PC-9 (cell line): ENCODE measurements at places on chromosomes 7 and 10. TPM values are rescaled to one million over a fixed set of nuclear protein-coding genes. Genes with fewer than 3 reads are reported as not detected.

The CTNNA3 gene
- not detected in 2 replicates for total RNA-seq

DNA sequence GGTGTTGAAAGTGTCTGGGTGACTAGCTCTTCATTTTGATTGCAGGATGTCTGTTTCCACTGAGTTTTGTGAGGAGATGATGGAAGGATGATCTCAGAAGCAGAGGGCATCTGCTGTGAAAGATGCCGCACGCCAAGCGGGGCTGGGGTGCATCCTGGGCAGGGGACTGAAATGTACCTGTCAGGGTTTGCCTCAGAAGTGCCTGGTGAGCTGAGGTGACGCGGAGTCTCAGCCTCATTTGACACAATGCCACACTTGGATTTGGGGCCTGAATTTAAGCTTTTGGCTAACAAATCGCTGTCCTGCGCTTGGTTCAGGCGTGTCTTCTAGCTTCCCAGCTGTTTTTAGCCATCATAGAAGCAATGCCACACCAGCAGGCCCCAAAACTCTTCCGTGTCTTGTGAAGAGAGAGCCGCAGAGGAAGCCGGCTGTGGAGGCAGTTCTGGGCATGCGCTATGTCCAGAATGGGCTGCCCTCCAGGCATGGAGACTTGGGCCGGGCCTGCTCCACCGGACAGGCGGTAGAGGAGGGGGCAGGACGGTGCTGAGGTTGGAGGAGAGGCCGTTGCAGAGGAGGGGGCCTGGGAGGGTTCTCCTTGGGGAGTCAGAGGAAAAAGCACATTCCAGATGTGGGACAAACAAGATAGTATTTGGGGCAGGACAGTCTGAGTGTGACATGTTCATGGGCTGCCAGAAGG is 31.2 kb downstream of the WDR86 start:
- DNase-seq = no peak

- DNase-seq = no peak
Measured at GRCh38 chr7:20269726-20270125, 52.5 kb upstream of the MACC1 start.

DNA sequence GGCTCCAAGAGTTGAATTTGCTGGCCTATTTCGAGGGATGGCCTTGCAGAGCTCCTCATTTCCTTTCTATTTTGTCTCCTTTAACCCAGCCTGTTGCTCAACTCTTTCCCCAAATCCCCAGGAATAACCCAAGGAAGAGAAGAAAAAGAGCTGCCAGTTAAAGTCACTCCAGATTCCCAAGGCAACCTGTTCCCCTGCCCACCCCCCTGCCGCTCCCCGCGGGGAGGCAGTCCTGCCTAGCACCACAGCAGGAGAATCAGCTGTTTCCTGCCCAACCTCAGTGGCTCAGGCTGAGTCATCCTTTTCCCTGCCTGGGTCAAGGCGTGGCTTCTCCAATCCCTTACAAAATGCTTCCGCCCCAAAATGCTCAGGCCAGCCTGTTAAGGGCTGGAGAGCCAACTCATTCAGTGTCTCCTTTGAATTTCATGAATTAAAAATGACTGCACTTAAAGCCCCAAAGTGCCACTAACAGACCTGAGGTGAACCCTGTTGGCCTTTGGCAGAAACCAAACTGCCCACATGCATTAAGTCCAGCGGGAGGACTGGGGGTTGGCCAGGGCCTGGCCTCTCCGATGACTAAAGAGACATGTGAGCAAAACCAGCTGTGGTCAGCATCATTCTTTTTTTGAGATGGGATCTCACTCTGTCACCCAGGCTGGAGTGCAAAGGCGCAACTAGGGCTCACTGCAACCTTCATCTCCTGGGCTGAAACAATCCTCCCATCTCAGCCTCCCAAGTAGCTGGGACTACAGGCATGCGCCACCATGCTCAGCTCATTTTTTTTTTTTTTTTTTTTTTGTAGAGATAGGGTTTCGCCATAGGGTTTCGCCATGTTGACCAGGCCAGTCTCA is 83.2 kb upstream of the KIF5B start:
- DNase-seq = peak; percentile 86

DNA sequence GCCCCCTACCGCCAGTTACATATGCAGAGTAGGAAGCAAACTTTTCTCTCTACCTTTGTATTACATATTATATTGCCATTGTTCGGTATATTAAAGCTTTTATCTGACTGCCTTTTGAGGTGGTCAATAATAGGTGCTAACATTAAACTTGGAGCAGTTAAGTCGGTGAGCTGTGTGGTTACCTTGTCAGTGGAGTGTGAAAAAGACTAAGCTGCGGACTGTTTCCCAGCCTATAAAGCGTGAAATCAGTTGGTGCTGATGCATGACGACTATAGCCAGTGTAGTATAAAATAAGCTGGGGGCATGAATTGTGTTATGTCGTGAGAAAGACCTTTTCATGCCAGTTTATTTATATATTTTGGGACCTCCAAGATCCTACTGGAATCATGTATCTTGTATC is 33.7 kb downstream of the R3HCC1L start:
- DNase-seq = no peak

- no peak for DNase-seq
Measured at GRCh38 chr10:132166216-132166950, 20.4 kb upstream of the DPYSL4 start.

- peak; percentile 90 for DNase-seq
Measured at GRCh38 chr7:1883031-1883761, 213.1 kb downstream of the ELFN1 start.

The ACTL6B gene
- total RNA-seq = not detected in 2 replicates

GRCh38 chr10:65818990-65819389 is 1106.8 kb upstream of the LRRTM3 start:
- DNase-seq = no peak

DNA sequence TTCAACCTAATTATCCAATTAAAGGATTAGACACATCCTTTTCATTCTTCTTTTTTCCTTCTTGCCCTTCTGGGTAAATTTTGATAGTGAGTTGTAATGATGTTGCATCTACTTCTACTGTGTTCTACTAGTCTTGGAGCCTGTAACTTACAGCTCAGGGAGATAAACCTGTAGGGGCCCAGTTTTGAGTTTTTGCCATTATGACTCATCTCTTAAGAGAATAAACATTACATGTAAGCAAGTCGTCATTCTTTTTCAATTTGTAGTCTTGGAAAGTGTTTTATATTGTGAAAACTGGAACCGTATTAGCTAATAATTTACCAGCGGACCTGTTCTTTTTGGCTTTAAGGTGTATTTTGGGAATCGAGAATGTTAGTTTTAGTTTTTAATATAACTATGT is 89.7 kb upstream of the RPA3 start:
- no peak for DNase-seq

The HECW1 gene
- 0.48 and 2.7 TPM in 2 replicates for total RNA-seq

DNA sequence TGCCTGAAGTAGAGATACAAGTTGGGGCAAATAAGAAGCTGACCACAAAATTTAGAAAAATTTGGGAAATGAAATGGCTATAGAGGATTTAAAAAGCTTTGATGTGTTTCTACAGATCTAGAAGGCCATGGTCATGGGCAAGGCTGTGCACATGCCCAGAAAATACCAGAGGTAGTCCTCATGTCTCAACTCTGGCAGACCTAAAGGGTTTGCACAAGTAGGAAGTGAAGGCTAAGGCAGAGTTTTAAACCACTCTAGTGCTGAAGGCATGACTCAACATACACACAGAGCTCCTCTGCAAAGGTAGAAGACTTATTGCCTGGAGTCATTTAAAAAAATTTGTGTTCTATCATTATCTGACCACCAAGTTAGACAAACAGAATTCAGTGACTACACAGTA is 364.6 kb downstream of the CCSER2 start:
- no peak for DNase-seq

GRCh38 chr7:85765698-85766298 is 578.9 kb upstream of the SEMA3D start:
- no peak for DNase-seq

- DNase-seq = no peak
Measured at GRCh38 chr7:49866076-49866735, 92.8 kb downstream of the VWC2 start.

GRCh38 chr10:83926606-83927005 is 212.7 kb upstream of the GHITM start:
- no peak for DNase-seq

DNA sequence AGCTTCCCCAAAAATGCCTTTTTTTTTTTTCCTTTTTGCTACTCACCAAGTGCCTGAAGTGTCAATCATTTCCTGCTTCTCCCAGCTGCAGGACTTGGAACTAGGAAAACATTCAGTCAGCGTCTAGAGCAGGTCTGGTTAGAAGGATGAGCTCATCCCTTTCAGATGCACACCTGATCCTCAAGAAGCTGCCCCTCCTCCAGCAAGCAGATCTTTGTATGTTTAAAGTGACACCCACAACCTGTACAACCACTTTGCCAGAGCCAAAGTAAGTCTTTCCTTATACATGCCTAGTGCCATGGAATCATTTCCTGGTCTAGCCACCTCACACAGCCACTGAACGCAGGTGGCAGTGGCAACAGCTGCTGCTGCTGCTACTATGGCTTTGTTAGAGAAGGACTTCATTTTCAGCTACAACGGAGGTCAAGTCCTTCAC is 10.4 kb upstream of the USP54 start:
- DNase-seq = peak; percentile 86

The PTF1A gene
- total RNA-seq = not detected in 2 replicates

DNA sequence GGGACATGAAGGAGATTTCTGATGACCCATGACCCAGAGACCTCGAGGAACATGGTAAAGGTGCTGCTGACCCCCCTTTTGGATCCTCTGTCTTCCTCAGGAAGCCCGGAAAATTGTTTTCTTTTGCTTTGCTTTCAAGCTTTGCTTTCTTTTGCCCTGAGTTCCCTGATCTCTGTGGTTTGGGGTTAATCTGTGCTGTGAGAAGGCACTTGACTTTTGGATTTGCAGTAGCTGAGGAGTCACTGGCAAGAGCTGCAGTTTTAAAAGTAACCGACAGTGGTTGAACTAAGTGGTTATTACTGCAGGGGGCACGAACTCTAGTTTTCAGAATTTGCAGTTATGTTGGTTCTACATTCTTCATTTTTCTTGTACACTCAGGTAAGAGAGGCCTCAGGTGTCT is 53.0 kb downstream of the PDZD8 start:
- no peak for DNase-seq

The PALD1 gene
- total RNA-seq = 5.2 and 7.5 TPM in 2 replicates

DNA sequence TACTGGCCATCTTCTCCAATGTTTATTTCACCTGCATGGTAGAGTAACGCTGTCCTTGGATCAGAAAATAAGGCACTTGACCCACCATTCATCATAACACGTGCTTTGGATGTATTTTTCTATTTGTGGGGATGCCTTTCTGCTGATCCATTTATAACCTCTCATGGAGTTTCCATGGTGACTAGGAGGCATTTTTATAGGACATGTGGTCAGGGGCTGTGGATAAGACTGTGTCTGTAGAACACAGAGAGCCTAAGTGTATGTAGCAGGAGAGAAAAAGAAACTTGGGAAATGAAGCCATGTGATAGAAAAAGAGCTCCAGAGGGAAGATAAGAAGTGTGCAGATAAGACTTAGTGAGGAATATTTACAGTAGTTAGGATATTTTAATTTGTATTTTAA is 184.2 kb downstream of the POU6F2 start:
- no peak for DNase-seq

DNA sequence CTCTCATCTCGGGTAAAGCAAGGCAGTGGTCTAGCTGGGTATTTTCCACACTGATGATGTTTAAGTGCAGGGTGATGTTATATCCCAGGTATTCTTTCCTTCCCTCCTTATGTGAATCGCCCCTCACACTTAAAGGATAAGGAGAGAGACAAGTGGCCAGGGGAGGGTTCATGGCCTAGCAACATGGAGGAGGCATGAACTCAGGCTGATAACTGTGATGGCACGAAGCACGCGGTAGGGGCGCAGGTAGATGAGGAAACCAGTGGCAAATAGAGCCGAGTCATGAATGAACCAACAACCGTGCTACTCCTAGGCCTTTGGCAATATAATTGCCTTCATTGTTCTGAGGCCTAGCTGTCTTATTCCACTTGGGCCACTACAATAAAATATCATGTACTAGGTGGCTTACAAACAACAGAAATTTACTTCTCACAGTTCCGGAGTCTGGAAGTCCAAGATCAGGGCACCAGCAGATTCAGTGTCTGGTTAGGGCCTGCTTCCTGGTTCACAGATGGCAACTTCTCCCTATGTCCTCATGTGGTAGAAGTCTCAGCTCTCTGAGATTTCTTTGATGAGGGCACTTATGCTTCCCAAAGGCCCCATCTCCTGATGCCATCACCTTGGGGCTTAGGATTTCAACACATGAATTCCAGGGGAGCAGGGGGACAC is 56.0 kb upstream of the PIK3CG start:
- DNase-seq = no peak

The KIF11 gene
- total RNA-seq = 21.7 and 35.7 TPM in 2 replicates

The KCNIP2 gene
- total RNA-seq = 4.0 and 5.1 TPM in 2 replicates

DNA sequence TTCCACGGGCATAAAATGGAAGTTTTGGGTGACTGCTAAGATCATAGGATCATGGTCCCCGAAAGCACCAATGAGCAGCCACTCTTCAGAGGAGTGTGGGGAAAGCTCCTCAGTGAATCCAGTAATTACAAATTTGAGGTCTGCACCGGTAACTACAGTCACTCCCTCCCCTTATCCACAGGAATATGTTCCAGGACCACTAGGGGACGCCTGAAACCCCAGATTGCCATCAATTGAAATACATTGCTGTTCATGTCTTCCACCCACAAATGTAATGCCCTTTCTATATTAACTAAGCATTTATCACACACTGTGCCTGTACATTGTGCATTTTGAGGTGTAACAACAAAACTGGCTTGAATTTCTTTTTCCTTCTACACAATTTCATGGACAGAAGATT is 447.9 kb upstream of the PFKP start:
- no peak for DNase-seq

DNA sequence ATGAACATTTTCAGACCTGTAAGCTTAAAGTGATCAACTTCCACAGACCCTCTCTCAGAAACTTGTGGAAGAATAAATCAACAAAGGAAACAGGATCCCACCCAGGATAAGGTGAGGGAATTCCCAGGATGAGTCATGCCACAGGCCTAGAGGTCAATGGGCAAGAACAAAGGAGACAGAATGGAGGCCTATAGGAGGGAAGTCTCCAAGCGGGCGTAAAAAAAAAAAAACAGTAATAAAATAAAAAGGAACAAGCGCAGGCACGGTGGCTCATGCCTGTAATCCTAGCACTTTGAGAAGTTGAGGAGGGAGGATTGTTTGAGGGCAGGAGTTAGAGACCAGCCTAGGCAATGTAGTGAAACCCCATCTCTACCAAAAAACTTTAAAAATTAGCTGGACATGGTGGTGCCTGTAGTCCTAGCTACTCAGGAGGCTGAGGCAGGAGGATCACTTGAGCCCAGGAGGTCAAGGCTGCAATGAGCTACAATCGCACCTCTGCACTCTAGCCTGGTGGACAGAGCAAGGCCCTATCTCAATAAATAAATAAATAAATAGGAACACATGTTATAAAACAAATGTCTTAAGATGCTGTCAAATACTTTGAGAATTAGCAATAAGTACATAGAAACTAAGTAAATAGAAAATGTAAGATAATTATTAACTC is 8.4 kb downstream of the SORBS1 start:
- DNase-seq = peak; percentile 44

The HIBADH gene
- total RNA-seq = 72.4 and 73.9 TPM in 2 replicates

GRCh38 chr10:18294633-18295032 is 154.4 kb downstream of the CACNB2 start:
- DNase-seq = no peak

The PDK4 gene
- 2.4 and 4.8 TPM in 2 replicates for total RNA-seq

The LZTS2 gene
- total RNA-seq = 32.5 and 39.5 TPM in 2 replicates
